Body of pancreas (tissue), 4 donors: ENCODE measurements at places on chromosomes 5 and 9. TPM values are rescaled to one million over a fixed set of nuclear protein-coding genes. Genes with fewer than 3 reads are reported as not detected.

- peak; percentile 76 for DNase-seq
Observed at GRCh38 chr5:172788771-172789686, 18.0 kb upstream of the DUSP1 start.

- no peak for DNase-seq
Observed at GRCh38 chr9:135147474-135147805, 60.0 kb downstream of the OLFM1 start.

Gene SPATA31E1
- total RNA-seq = not detected

GRCh38 chr5:64003966-64004365 is 41.7 kb upstream of the HTR1A start:
- DNase-seq = no peak

Gene PROB1
- total RNA-seq = 1.3 TPM

DNA sequence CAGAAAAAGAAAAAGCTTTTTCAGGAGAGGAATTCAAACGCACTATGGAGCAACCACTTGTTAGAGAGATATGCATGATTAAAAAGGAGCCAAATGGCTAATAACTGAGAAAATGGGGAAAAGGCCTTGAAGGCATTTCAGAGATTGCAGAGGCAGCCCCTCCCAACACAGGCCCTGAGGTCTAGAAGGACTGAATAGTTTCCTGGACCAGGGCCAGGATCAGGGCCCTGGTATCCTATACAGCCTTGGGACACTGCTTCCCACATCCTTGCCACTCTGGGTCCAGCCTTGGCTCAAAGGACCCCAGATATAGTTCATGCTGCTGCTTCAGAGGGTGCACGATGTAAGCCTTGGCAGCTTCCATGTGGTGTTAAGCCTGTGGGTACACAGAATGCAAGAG is 20.7 kb upstream of the FEM1C start:
- no peak for DNase-seq

DNA sequence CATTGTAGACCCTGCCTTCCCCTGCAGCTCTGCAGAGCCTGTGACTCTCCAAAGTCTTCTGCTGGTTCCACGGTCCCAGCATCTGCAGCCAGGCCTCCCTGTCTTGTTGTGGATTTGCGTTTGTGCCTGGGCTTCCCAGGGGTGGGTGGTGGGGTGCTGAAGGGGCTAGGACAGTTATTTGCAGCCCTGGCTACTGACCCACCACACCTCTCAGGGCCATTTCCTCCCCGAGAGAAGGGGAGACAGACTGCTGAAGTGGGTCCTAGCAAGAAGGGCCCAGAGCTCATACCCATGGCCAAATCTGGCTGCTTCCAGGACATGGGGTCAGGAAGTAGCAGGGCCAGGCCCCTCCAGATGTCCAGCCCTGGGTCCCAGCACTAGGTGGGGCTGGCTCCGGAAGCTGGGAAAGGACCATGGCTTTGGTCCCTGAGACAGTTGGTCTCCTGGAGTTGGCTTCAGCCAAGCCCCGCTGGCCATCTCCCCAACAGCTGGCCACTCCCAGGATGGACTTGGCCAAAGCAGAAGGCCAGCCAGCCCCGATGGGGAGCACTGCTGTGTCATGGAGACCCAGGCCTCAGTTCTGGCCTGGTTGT is 26.3 kb downstream of the GSN start:
- DNase-seq = no peak

DNA sequence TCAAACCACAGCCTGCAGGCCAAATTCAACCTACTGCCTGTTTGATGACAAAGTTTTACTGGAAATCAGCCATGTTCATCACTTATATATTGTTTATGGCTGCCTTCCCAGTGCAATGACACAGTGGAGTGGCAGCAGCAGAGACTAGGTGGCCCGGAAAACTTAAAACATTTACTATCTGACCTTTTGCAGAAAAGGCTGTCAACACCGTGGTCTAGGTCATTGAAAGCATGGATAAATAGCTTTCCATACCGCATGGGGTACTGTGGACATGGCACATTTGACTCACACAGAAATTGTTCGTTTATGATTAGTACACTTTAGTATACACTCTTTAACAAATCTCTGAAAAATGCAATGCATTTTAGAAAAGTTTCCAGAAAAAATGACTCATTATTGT is 298.3 kb upstream of the EFNA5 start:
- DNase-seq = no peak

- no peak for DNase-seq
Observed at GRCh38 chr9:133583586-133583985, 25.6 kb downstream of the FAM163B start.

Gene CDC25C
- not detected for total RNA-seq

Gene SPINK14
- total RNA-seq = not detected

DNA sequence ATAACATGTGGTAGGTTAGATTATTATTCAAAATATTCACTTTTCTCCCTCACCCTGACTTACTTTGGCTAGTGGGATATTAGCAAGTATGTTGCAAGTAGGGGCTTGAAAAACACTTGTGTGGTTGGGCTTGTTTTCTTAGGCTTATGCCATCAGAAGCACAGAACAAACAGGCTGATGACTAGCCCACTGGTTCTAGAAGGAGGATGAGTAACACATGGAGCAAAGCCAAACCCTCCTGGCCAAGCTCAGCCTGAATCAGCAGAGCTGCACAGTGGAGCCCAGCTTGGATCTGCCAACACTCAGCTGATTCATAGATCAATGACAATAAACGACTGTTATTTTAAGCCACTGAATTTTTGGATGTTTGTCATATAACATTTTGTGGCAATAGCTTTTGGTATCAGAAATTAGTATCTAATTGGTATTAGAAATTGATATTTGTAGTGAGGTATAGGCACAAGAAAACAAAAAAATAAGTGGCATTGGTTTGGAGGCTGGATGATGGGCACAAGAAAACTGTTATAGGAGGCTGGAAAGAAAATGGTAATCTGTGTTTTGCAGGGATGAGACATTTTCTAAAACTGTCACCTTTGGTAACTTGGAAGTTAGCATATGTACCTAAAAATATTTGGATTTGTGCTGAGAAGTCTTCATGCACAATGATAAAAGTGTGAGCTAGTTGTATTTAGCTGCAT is 46.1 kb upstream of the ZBED3 start:
- DNase-seq = peak; percentile 24

DNA sequence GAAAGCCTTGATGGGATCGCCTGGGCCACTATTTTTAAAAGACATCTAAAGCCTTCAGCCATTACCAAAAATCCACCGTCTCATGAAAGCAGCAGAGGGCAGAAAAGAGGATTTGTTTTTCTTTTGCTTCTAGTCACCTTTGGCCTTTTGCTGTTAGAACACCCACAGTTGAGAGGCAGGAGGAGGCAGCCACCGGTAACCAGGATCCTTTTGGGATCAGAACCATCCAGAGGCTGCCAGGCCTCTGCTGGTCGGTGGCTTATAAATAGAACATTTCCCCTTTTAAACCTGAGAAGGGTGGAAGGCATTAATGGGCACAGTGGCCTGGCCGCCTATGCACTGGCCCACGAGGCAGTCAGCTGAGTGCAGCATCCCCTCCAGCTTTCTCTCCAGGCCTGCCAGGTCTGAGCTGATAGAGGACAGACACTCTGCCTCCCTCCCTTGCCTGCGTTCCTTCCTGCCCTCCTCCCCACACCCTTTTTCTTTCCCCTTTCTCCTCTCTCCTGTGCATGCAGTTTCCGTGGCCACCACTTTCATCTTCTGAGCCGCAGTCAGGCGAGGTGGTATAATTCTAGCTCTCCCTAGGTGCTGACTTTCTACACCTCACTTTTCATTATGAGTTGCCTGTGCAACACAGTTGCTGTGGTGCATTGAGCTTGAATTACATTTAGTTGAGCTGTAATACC is 253.4 kb downstream of the ARHGAP26 start:
- peak; percentile 25 for DNase-seq

Gene PAM
- total RNA-seq = 111 TPM
